Activated CD4-positive, alpha-beta T cell treated with anti-CD3 and anti-CD28 coated beads for 4 hours (primary cell): ENCODE measurements at places on chromosomes 1 and 21.
A peak's percentile ranks its signal among the peaks of the same experiment; 100 is the strongest.

DNA sequence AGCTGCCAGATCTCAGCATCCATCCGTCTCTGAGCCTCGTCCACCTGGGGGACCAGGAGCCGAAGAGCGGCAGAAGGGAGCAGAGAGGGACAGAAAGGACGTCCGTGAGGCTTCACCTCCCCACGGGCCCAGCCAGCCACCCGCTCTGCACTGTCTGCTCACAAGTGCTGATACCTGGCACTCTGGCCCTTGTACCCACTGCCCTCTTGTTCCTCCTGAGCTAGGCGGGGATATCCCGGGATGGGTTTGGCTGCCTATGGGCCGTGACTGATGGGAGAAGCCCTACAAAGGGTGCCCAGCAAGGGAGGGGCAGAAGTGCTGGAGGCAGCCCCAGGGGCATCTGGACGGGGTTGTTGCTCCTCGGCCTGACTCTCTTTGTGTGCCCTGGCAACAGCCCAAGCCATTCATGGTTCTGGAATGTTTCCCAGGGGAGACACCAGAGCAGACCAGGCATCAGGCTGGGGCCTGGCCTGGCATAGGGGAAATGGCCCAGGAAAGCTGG, 57.6 kb downstream of the LDLRAD2 start:
- DNase-seq = no peak

GRCh38 chr21:29372063-29372802, 73.5 kb downstream of the BACH1 start:
- DNase-seq = peak; percentile 52

DNA sequence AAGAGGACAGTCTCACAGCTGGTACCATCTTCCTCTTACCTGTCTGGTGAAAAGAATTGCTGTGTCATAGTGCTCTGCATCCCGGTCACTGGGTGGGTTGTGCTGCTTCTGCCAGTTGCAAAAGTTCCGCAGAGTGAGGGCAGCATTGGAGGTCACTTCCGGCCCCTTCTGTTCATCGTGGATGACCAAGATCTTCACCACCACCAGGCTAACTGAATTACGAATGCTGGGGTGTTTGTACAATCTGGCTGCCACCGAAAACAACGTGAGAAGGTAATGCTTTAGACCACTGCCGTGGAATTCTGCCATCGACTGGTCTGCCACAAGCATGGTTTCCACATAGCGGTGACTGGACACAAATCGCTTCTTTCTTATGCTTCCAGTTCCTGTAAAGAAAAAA, 2.9 kb downstream of the ADAMTS1 start:
- no peak for DNase-seq

DNA sequence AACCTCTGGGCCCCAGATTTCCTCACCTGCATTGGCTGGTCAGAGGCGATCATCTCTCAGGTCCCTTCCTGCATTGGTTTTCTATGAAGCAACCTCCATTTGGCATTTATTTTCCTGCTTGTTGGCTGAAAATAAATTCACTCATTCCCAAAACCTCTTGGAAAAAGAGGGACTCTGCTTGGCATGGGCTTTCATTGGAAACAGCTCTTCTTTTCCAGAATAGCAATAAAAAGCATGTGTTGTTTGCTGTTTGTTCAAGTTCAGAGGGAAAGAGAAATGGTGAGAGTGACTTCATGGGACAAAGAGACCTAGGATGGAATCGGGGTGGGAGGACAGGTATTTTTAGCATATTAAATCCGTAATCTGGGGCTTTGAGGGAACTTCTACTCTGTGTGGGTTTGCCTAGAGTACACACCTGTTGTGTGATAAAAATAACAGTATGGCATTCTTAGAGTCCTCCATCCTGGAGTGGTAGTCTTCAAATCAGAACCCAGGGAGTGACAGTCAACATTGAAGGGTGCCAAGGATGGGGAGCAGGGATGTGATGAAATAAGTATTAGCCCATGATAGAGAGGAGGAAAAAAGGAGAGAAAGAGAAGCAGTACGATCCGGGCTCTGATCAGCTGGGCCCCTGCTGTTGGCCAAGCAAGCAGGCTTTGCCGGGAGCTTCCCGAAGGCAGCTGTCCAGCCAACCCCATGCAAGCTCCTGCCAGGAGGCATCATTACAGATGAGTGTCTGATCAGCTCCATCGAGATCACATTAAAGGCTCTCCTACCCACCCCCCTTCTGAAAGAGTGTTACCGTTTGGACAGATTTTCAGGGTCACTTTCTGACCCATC, 131.9 kb upstream of the NFIA start:
- DNase-seq = no peak

DNA sequence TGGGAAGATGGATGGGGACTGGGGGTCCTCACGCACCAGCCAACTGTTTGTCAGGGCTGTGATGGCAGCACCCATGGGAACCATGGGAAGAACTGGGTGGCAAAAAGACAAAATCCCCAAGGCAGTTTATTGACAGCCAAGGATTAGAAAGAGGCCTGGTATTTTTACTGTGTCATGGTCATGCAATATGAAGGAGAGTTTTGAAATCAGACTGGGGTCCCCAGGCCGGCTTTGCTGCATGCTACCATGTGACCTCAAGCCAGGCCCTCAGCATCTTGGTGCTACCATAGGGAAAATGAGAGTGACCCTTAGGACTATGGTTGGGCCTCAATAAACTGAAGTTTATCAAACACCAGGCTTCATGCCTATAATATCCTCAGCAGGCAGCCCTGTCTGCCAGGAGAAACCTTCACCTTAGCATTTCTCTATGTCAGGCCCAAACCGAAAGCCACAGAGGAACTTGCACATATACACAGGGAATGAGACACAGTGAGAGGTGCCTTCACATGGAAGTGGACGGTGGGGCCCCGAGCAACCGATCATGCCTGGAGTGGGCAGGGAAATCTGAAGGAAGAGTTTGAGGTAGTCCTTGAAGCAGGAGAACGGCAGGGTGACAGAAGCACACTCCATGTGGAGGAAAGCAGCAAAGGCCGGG, 203.2 kb downstream of the HIVEP3 start:
- DNase-seq = no peak

DNA sequence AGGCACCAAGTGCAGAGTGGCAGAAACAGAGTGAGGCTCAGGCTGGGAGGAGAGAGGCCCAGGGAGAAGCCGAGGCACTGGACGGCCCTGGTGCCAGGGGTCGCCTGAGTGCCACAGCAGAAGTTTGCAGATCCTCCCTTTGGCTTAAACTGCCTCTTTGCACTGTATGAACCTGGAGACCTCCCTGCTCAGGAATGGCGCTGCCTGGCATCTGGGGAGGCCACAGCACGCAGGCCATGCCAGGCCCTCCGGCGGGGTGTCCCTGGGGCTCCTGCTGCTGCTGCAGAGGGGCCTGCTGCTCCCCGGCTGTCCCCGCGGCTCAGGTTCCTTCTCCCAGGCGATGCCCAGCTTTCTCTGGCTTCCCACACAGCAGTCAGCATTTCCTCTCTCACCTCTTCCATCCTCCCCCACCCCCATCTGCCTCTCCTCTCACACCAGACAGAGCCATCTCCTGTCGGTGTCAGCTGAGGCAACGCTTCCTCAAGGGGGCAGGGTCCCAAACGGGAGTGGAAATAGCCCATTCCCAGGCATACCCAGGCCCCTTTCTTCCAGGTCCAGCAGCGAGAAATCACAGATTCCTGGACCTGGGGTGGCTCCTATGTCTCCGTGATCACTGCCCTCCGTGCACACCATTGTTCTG, 35.2 kb downstream of the SYT6 start:
- DNase-seq = no peak

GRCh38 chr1:35870651-35871309, 12.2 kb upstream of the AGO1 start:
- DNase-seq = no peak
